ENCODE measurements at places on chromosomes 16 and 17. TPM values are rescaled to one million over a fixed set of nuclear protein-coding genes. Genes with fewer than 3 reads are reported as not detected.

GRCh38 chr17:2510559-2510958 lies 1.1 kb downstream of the METTL16 start:
- no peaks in the 10 kb centered on the region for H3K27me3 ChIP-seq
- peak overlapping the region; percentile 70 for H3K4me3 ChIP-seq
- peak overlapping the region; percentile 91 for H3K27ac ChIP-seq
- no peaks in the 10 kb centered on the region for H3K36me3 ChIP-seq
- no peak for DNase-seq

GRCh38 chr17:10105513-10106001 lies 92.8 kb downstream of the GAS7 start:
- H3K4me1 ChIP-seq = no peaks in the 10 kb centered on the region
- DNase-seq = no peak
- H3K36me3 ChIP-seq = no peaks in the 10 kb centered on the region
- no peak overlapping the region for H3K27ac ChIP-seq

- no peaks in the 10 kb centered on the region for H3K4me1 ChIP-seq
- H3K4me3 ChIP-seq = no peak overlapping the region
- DNase-seq = no peak
- peaks cover 29% of the 10 kb centered on the region for H3K36me3 ChIP-seq
- H3K27ac ChIP-seq = no peak overlapping the region
These were observed 20.4 kb downstream of the BRIP1 start for GRCh38 chr17:61842899-61843298.

GRCh38 chr17:7988750-7989178 lies 13.7 kb upstream of the GUCY2D start:
- peak; percentile 76 for DNase-seq
- peaks cover 11% of the 10 kb centered on the region for H3K4me1 ChIP-seq
- H3K27me3 ChIP-seq = peaks cover 3% of the 10 kb centered on the region
- no peak overlapping the region for H3K4me3 ChIP-seq
- no peaks in the 10 kb centered on the region for H3K36me3 ChIP-seq

The IL32 gene
- total RNA-seq = 115 TPM

DNA sequence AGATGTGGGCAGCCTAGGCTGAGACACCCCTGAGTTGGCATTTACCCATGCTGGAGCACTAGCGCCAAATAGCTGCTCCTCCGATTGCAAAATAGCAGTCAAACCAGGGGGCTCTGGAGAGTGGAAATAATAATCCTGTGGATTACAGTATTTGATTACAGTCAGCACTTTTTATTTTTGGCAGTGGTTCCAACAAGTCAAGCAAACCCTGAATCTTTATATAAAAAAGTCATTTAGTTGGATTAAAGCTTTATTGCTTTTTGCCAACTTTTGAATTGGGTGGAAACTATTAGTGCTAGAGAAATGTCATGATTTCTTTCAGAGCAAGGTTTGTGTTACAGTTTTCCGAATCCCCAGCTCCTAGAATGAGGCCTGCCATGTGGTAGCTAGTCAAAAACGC lies 99.3 kb upstream of the FAM20A start:
- peaks cover 8% of the 10 kb centered on the region for H3K4me1 ChIP-seq
- H3K27me3 ChIP-seq = no peaks in the 10 kb centered on the region
- H3K36me3 ChIP-seq = no peaks in the 10 kb centered on the region
- no peak for DNase-seq
- H3K4me3 ChIP-seq = no peak overlapping the region

DNA sequence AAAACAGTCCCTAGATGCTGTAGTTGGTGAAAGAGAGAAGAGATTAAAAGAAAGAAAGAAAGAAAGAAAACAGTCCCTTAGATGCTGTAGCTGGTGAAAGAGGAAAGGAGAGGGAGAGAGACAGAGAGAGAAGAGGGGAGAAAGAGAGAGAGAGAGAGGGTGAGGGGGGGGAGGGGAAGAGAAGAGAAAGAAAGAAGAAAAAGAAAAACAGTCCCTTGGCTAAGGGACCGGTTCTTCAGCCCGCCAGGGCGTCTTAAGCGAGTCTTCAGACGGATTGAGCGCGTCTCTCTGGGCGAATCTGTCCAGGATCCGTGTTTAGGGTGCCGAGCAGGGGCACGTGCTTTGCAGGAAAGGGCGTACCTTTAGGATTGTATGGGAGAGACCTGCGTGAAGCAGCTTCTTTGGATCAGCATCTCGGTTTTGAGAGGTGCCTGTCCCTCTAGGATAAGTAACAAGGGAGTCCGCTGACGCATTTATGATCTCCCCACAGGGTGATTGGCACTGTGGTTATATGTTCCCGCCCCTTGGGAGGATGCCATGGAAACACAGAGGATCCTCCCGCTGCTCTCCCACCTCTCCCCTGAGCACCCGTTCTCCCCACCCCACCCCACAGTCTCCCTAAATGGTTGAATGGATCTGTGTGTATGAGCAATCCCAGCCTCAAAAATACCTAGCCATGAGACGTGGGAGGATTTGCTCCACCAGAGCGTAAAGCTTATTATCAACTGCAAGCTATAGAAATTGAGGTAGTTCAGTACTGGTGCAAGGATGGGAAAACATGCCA lies 16.7 kb downstream of the GNGT2 start:
- DNase-seq = no peak
- H3K36me3 ChIP-seq = no peaks in the 10 kb centered on the region
- no peak overlapping the region for H3K27ac ChIP-seq
- H3K27me3 ChIP-seq = peaks cover 2% of the 10 kb centered on the region
- H3K4me1 ChIP-seq = peaks cover 25% of the 10 kb centered on the region

The CASKIN1 gene
- total RNA-seq = 1.4 TPM

- H3K27ac ChIP-seq = no peak overlapping the region
- no peak for DNase-seq
- H3K36me3 ChIP-seq = no peaks in the 10 kb centered on the region
- H3K27me3 ChIP-seq = no peaks in the 10 kb centered on the region
- H3K4me1 ChIP-seq = no peaks in the 10 kb centered on the region
These were observed 123.3 kb downstream of the CDH13 start for GRCh38 chr16:82750068-82750467.

- H3K36me3 ChIP-seq = peaks cover 13% of the 10 kb centered on the region
- peak; percentile 15 for DNase-seq
- H3K4me3 ChIP-seq = no peak overlapping the region
- peaks cover 11% of the 10 kb centered on the region for H3K4me1 ChIP-seq
These were observed 32.1 kb upstream of the JPT2 start for GRCh38 chr16:1645914-1646525.

The CTRB2 gene
- not detected for total RNA-seq

DNA sequence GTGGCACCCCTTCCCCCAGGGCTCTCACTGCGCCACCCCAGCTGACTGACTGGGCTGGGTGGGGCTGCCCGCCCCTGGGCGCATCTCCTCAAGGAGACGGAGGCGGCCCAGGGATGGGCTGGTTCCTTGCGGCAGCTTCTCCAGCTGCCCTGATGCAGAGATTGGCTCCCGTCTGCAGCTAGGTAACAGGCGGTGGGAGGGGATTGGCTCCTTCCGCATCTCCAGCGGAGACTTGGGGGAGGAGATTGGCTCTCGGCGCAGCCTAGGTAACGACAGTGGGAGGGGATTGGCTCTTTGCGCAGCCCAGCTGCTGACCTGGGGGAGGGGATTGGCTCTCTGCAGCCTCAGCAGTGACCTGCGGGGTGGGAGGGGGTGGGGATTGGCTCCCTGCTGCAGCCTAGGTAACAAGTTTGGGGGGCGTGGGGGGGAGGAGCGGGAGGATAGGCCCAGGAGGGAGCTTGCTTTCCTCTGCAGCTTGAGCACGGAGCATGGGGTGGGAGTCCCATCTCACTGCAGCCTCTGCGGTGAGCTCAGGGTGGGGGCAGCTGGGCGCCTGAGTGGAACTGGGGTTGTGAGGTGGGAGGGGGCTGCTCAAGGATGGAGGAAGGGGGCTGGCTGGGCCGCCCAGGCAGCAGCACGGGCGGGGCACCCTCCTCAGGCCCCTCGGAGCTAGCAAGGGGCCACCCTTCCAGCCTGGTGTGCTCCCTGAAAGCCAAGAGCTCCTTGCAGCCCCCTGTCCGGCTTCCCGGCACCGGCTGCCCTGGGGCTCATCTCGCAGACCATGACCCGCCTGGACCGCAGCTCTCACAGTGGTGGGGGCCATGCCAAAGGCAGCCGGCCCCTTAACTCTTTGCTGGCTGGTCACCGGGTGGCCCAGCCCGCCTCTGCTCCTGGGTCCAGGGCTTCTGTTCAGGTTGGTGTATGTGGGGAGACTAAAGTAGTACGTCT lies 6.4 kb downstream of the NFE2L1 start:
- peaks cover 88% of the 10 kb centered on the region for H3K36me3 ChIP-seq
- peaks cover 58% of the 10 kb centered on the region for H3K4me1 ChIP-seq
- no peak overlapping the region for H3K27ac ChIP-seq
- H3K4me3 ChIP-seq = no peak overlapping the region
- H3K27me3 ChIP-seq = no peaks in the 10 kb centered on the region

GRCh38 chr16:14345512-14346115 lies 274.5 kb downstream of the MRTFB start:
- H3K4me1 ChIP-seq = peaks cover 53% of the 10 kb centered on the region
- no peaks in the 10 kb centered on the region for H3K36me3 ChIP-seq
- DNase-seq = peak; percentile 74
- no peaks in the 10 kb centered on the region for H3K27me3 ChIP-seq

The ST6GALNAC1 gene
- total RNA-seq = not detected

The PRR35 gene
- total RNA-seq = not detected

The SLC25A39 gene
- 151 TPM for total RNA-seq

DNA sequence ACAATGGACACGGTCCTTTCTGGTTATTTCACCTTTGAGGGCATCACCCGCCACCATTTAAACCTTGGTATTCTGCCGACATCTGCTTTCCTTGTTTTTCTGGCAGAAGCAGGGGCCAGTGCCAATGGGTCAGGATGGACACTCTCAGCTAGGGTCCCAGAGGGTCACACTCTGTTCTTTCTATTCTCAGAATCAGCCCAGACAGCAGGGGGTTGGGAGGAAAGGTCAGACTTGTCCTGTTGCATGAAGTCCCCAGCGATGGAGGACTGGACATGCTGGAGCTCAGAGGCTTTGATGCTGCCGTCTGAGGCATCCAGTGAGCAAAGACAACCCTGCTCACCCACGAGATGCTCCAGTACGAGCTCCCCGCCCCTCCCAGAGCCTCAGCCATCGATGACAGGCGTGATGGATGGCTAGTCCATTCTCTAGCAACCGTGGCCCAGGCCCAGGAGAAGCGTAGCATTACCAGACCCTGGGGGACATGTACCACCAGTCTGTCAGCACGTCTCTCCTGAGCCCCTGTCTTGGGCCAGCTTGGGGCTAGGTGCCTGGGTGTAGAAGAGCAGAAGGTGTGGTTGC lies 62.0 kb downstream of the FOXL1 start:
- no peak for DNase-seq
- H3K4me3 ChIP-seq = no peak overlapping the region
- no peak overlapping the region for H3K27ac ChIP-seq
- no peaks in the 10 kb centered on the region for H3K36me3 ChIP-seq

DNA sequence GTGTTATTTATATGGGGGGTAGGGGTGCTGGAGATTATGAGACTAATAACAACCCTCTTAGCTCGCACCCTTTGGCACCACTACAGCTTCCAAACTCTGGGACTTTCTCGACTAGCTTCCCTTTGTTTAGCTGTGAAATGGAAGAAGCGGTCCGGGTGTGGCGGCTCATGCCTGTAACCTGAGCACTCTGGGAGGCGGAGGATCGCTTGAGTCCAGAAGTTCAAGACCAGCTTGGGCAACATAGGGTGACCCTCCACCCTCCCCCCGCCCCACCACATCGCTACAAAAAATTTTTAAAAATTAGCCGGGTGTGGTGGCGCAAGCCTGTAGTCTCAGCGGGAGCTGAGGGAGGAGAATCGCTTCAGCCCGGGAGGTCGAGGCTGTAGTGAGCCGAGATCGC lies 814 bp upstream of the CDH3 start:
- H3K27me3 ChIP-seq = peaks cover 65% of the 10 kb centered on the region
- no peak overlapping the region for H3K4me3 ChIP-seq
- no peak overlapping the region for H3K27ac ChIP-seq
- peaks cover 24% of the 10 kb centered on the region for H3K4me1 ChIP-seq

DNA sequence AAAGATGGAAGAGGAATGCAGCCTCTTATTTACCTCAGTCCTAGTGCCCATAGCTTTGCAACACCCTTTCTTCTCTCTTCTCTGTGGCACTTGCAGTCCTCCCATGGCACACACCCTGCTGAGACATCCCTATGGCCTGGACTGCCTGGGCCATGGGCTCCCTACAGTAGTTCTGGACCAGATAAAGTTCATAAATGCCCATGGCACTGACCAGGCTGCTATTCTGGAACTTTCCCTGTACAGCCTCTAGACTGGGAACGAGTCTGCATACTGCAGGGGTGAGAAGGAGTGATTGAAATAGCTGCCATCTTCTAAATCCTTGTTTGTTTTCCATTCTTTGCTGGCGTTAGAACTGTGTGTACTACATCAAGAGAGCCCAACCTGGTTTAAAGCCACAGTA lies 24.5 kb upstream of the ADAM11 start:
- H3K4me1 ChIP-seq = no peaks in the 10 kb centered on the region
- H3K27ac ChIP-seq = no peak overlapping the region
- no peaks in the 10 kb centered on the region for H3K27me3 ChIP-seq
- H3K4me3 ChIP-seq = no peak overlapping the region

GRCh38 chr16:70512456-70512855 lies 10.9 kb downstream of the COG4 start:
- no peaks in the 10 kb centered on the region for H3K27me3 ChIP-seq
- H3K27ac ChIP-seq = no peak overlapping the region
- DNase-seq = no peak
- peaks cover 9% of the 10 kb centered on the region for H3K4me1 ChIP-seq
- H3K4me3 ChIP-seq = no peak overlapping the region
- peaks cover 34% of the 10 kb centered on the region for H3K36me3 ChIP-seq

The GAST gene
- total RNA-seq = not detected

The CXCL16 gene
- 5.4 TPM for total RNA-seq

- no peak overlapping the region for H3K4me3 ChIP-seq
- peaks cover 34% of the 10 kb centered on the region for H3K36me3 ChIP-seq
These were observed 27.8 kb downstream of the CASKIN2 start for GRCh38 chr17:75487351-75488070.

DNA sequence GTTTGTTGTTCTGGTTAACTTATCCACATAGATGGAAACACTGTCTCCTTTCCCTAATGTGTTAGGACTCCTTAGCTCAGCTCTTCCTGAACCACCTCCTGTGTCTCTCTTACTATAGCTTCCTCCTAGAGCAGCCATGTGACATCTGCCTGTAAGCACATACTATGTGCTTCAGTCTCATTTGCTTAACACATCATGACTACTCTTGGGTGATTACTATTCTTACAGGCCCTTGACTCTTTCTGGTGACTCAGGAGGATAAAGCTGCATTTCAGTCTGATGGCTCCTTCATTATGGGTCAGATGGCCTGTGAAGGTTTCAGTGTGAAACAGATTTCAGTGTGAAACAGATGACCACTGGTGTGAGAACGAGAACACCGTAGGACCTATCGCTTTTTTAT lies 320 bp upstream of the KRTAP4-2 start:
- no peaks in the 10 kb centered on the region for H3K4me1 ChIP-seq
- peaks cover 33% of the 10 kb centered on the region for H3K27me3 ChIP-seq
- no peak overlapping the region for H3K27ac ChIP-seq
- DNase-seq = no peak
- no peak overlapping the region for H3K4me3 ChIP-seq
- H3K36me3 ChIP-seq = no peaks in the 10 kb centered on the region

The USP6 gene
- total RNA-seq = 0.04 TPM

The MMP2 gene
- total RNA-seq = 0.31 TPM

- peaks cover 21% of the 10 kb centered on the region for H3K4me1 ChIP-seq
- no peak overlapping the region for H3K4me3 ChIP-seq
- H3K27me3 ChIP-seq = peaks cover 24% of the 10 kb centered on the region
These were observed 25.2 kb upstream of the MLKL start for GRCh38 chr16:74725651-74726455.

All from HepG2 (cell line).